ENCODE measurements at places on chromosomes 12 and 14.

DNA sequence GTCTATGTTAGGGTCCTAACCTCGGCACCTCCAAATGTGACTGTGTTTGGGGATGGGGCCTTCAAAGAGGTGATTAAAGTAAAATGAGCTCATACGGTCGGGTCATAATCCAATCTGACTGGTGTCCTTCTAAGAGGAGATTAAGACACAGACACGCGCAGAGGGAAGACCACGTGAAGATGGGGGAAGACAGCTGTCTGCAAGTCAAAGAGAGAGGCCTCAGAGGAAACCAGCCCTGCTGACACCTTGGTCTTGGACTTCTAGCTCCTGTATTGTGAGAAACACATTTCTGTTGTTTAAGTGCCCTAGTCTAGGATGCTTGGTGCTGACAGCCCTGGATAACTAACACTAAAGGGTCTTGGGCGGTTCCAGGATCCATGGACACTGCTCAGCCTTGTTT, 109.6 kb downstream of the DICER1 start:
- no peak for DNase-seq

DNA sequence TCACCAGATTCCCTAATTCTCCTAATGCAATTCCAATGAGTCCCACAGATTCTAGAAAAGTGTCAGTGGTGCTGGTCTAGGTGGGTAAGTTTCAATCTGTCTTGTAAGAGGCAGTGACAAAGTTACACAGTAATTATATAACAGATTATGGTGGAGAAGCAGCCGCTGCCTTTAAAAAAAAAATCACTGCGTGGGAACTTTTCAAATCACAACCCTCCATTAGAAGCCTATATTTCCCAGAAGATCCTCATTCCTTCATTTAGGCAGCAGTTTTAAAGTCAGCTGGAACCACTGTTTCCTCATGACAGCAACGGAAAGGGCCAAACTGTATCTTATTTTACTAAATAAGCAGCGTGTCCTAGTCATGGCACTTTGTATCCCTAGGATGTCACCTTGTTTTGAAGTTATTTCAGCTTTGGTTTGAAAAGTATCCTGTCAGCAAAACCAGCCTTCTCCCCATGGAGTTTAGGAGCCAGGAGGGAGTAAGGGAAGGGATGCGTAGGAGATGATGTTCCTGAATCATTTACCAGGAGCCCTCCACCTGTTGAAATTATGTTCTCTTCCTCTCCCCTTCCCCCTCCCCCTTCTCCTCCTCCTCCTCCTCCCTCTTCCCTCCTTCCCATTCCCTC, 27.7 kb upstream of the DUSP6 start:
- DNase-seq, result no peak

DNA sequence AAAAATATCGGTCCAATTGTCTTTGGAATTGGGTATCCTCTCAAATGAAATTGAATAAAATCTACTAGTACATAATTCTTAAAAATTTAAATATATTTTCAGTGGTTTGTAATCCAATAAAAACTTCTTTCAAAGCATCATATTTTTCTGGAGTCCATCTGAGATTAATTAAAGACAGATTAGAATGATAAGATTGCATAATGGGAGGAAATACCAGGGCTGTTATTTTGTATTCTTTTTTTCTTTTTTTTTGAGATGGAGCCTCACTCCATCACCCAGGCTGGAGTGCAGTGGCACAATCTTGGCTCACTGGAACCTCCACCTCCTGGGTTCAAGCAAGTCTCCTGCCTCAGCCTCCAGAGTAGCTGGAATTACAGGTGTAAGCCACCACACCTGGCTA, 103.8 kb downstream of the TMTC3 start:
- no peak for DNase-seq

GRCh38 chr12:549476-550082, 89.8 kb downstream of the B4GALNT3 start:
- no peak for DNase-seq

DNA sequence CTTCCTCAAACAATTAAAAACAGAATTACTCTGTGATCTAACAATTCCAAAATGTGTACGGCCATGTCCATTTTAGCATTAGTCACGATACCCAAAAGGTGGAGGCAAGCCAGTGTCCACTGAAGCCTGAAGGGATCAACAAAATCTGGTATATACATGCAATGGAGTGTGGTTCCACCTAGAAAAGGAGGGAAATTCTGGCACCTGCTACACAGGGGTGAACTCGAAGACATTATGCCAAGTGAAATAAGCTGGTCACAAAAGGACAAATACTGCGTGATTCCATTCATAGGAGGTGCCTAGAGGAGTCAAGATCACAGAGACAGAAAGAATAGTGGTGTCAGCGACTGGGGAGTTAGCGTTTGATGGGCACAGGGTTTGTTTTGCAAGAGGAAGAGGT, 331.4 kb downstream of the MED13L start:
- no peak for DNase-seq

DNA sequence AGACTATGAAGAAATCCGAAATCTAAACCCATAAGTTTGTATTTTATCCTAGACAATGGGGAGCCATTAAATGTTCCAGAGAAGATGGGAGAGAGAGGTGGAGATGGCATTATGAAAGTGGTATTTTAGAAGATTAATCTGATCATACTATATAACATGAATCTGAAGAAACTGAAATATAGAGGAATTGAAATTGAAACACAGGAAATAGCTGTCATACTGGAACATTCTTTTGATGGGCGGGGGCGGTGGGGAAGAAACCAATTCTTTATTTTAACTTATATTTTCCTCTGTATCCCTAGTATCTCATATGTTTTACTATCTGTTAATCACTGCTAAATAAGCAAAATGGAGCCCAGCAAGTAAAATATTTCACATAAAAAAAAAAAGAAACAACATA, 27.0 kb upstream of the FOXN3 start:
- peak; percentile 54 for DNase-seq

GRCh38 chr14:50085570-50086320, 30.6 kb downstream of the VCPKMT start:
- peak; percentile 74 for DNase-seq

DNA sequence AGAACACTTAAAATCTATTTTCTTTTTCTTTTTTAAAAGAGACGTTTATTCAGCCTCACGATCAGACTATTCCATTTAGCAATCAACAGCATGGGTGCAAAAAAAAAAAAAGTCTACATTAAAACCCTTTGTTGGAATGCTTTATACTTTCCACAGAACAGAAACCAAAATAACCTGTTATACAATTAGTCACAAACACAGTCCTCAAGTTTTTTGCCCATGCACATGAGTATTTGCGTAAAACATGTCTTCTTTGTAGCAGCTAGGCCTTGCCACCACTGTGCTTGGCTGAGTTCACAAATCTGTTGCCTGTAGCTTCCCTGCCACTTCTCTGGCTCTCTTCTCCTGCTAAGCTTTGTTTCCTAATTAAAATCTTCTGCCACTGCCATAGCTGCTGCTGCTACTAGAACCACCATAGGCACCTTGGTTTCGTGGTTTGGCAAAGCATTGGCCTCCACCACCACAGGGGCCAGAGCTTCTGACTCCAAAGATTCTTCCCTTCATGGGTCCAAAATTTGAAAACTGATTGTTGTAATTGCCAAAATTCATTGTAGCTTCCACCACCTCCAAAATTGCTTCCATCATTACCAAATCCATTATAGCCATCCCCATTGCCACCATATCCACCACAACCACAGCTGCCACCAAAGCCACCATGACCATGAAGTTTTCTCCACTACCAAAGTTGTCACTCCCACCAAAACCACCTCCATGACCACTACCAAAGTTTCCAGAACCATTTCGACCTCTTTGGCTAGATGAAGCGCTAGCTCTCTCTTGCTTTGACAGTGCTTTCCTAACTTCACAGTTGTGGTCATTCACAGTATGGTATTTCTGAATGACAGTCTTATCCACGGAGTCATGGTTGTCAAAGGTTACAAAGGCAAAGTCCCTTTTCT, 38.1 kb downstream of the KLRG1 start:
- peak; percentile 49 for DNase-seq

- no peak for DNase-seq
These were observed 100.9 kb downstream of the FAR2 start for GRCh38 chr12:29249930-29250329.

DNA sequence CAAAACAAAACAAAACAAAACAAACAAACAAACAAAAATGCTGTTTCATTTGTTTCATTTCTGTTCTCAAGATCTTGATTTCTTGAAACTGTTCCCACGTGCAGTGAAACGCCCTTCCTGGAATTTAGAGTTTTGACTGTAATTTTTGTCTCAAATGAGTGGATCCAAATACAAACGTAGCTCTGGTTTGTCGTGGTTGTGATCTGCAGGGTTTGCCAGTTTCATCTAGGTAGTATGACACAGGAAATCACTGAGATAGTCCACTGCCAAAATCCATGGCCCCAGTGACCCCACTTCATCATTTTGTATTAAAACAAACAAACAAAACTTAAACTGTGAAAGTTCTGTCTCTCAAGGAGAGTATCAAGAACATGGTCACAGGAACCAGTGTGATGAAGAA, 838.6 kb downstream of the BCL11B start:
- DNase-seq, result no peak

GRCh38 chr14:89267163-89267562, 149.9 kb downstream of the FOXN3 start:
- no peak for DNase-seq

- no peak for DNase-seq
These were observed 22.6 kb downstream of the IFNG-AS1 start for GRCh38 chr12:68011882-68012207.
